MCF 10A (cell line): ENCODE measurements at places on chromosomes 11 and 22.

- H3K4me1 ChIP-seq: no peaks in the 10 kb centered on the region
- no peak overlapping the region for H3K4me3 ChIP-seq
- DNase-seq: no peak
- H3K27me3 ChIP-seq: no peaks in the 10 kb centered on the region
- H3K36me3 ChIP-seq: no peaks in the 10 kb centered on the region
Measured at GRCh38 chr22:49210606-49211005, 617.1 kb downstream of the BRD1 start.

GRCh38 chr22:20130319-20130718 lies 1.3 kb upstream of the ZDHHC8 start:
- H3K4me1 ChIP-seq: no peaks in the 10 kb centered on the region
- H3K36me3 ChIP-seq: peaks cover 23% of the 10 kb centered on the region
- peak; percentile 32 for DNase-seq
- peak overlapping the region; percentile 63 for H3K4me3 ChIP-seq

DNA sequence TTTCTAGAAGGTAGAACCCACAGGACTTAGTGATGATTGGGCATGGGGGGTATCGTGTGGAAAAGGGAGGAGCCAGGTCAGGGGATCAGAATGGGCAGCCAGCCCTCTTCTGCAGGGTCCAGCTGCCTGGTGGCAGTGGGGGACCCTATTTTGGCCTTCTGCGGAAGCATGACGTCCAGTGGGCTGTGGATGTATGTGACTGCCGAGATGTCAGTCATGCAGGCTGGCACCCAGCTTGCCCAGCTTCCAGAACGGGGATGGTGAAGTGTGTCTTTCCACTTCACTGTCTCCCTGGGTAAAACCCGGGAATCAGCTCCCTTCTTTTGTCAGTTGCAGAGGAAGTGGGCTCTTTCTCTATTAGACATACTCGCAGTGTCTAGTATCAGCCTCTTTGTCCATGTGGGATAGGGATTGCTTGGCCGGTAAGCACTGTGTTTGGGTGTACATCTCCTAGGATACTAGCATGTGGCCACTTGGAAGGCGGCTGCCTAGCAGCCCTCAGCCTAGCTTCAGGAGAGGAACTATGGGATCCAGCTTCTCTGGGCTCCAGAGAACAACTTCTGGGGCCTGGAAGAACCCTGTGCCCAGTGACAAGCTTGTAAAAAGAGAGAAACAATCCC lies 51.4 kb downstream of the GRIK4 start:
- peaks cover 9% of the 10 kb centered on the region for H3K4me1 ChIP-seq
- DNase-seq: no peak
- H3K36me3 ChIP-seq: no peaks in the 10 kb centered on the region
- peaks cover 11% of the 10 kb centered on the region for H3K27me3 ChIP-seq

DNA sequence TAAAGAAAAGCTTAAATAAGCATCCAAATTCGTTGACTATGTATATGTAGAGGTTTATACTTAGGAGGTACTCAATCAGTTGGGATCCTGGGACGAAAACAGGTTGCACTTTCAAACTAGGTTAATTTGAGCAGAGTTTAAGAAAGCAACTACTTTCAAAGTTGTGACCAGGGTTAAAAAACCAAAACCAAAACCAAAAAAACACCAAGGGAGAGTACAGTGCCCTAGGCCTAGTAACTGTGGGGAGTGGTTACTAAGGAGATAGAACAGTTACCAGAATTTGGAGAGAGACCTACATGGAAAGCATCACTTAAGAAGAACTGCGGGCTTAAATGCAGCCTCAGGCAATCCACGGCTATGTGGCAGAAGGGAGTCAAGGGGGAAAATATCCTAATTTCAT lies 148.3 kb downstream of the JRKL start:
- H3K4me3 ChIP-seq: no peak overlapping the region
- H3K36me3 ChIP-seq: no peaks in the 10 kb centered on the region
- H3K4me1 ChIP-seq: no peaks in the 10 kb centered on the region
- peaks cover 68% of the 10 kb centered on the region for H3K27me3 ChIP-seq
- no peak overlapping the region for H3K27ac ChIP-seq

DNA sequence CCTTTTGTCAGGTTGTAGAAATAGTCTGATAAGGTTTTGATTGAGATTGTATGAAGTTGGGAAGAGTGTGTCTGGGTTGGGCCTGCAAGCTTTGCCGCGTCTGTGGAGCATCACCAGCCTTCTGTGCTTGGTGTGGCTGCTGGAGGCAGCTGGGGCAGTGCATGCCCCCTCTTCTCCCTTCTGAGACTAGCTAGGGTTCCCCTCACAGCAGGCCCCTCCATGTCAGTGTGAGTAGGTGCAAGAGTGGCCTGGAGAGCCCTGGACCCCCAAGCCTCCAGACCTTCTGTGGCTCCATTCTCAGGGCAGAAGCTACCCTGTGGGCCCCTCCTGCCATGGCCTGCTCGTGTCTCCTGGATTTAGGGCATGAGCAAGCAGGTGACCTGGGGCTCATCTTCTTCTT lies 914.2 kb downstream of the TBC1D22A start:
- no peak for DNase-seq
- H3K4me1 ChIP-seq: no peaks in the 10 kb centered on the region
- H3K4me3 ChIP-seq: no peak overlapping the region
- no peak overlapping the region for H3K27ac ChIP-seq
- H3K36me3 ChIP-seq: no peaks in the 10 kb centered on the region
- peaks cover 12% of the 10 kb centered on the region for H3K27me3 ChIP-seq

- no peak overlapping the region for H3K4me3 ChIP-seq
- DNase-seq: peak; percentile 55
- peak overlapping the region; percentile 90 for H3K27ac ChIP-seq
- no peaks in the 10 kb centered on the region for H3K36me3 ChIP-seq
- peaks cover 18% of the 10 kb centered on the region for H3K4me1 ChIP-seq
- H3K27me3 ChIP-seq: no peaks in the 10 kb centered on the region
Measured at GRCh38 chr11:86117001-86117711, 48.3 kb upstream of the PICALM start.

DNA sequence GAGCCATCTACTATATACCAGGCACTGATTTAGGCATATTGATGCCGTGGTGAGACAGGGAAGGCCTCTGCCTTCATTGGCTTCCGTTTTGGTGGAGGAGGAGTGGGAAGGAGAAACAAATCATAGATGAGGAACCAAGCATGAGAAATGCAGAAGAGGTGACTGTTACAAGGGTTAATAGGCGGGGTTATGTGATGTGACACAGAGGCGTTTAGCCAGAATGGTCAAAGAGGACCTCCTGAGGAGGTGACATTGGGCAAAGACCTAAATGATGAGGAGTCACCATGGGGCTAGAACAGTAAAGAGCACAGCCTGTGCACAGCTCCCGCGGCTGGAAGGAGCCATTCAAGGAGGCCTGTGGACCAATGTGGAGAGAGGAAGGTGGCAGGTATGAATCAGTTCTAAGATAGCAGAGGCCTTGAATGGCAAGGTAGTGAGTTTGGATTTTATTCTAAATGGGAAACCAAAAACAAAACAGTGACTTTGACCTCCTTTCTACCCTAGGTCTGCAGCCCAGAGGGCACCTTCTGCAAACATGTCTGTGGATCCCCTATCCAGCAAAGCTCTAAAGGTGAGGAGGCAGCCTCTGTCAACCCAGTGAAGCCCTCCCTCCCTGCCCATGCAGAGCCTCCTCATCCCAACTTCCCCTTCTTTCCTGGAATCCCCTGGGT lies 11.7 kb downstream of the MAFF start:
- no peak overlapping the region for H3K27ac ChIP-seq
- H3K4me3 ChIP-seq: no peak overlapping the region
- no peaks in the 10 kb centered on the region for H3K27me3 ChIP-seq
- no peak for DNase-seq
- peaks cover 28% of the 10 kb centered on the region for H3K4me1 ChIP-seq

DNA sequence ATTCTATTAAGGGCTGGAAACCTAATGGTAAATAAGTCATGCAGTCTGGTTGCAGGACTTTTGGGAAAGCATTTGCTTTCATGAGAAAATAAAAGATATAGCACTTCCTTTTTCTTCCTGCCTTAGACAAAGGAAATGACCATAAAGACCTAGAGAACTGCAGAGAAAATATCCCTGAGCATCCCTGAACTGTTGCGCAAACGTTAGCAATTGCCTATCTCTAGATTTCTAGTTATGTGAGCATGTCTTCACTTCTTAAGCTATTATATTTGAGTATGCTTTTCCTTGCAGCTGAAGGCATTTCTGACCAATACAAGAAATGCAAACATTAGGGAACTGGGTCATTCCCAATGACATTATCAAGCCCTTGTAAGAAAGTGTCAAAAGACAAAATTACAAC lies 110.6 kb downstream of the KIF18A start:
- peaks cover 2% of the 10 kb centered on the region for H3K36me3 ChIP-seq
- no peak overlapping the region for H3K4me3 ChIP-seq

GRCh38 chr11:77144857-77145428 lies 16.9 kb downstream of the MYO7A start:
- no peaks in the 10 kb centered on the region for H3K36me3 ChIP-seq
- DNase-seq: no peak
- H3K27ac ChIP-seq: no peak overlapping the region
- H3K27me3 ChIP-seq: peaks cover 18% of the 10 kb centered on the region
- no peak overlapping the region for H3K4me3 ChIP-seq

GRCh38 chr11:75814363-75814676 lies 690 bp upstream of the UVRAG start:
- peaks cover 11% of the 10 kb centered on the region for H3K4me1 ChIP-seq
- H3K4me3 ChIP-seq: no peak overlapping the region
- no peak for DNase-seq
- H3K27me3 ChIP-seq: no peaks in the 10 kb centered on the region
- no peak overlapping the region for H3K27ac ChIP-seq
- H3K36me3 ChIP-seq: no peaks in the 10 kb centered on the region

DNA sequence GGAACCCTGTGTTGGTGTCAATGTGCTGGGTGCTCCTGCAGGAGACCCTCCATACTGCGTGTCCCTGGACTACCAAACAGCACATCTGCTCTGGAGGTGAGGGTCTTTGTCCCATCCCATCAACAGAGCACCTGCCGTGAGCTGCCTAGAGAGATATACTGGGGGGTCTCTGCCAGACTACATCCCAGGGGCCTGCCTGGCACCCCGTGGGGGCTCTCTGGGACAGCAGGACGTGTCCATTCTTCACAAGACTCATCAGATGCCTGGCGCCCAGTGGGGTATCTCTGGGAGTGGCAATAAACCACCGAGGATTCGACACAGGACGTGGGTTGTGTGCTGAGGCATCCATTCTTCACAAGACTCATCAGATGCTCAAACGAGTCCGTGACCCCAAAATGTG lies 42.7 kb downstream of the SHANK2 start:
- H3K36me3 ChIP-seq: no peaks in the 10 kb centered on the region
- H3K4me1 ChIP-seq: no peaks in the 10 kb centered on the region
- no peak overlapping the region for H3K27ac ChIP-seq
- DNase-seq: no peak
- no peak overlapping the region for H3K4me3 ChIP-seq

DNA sequence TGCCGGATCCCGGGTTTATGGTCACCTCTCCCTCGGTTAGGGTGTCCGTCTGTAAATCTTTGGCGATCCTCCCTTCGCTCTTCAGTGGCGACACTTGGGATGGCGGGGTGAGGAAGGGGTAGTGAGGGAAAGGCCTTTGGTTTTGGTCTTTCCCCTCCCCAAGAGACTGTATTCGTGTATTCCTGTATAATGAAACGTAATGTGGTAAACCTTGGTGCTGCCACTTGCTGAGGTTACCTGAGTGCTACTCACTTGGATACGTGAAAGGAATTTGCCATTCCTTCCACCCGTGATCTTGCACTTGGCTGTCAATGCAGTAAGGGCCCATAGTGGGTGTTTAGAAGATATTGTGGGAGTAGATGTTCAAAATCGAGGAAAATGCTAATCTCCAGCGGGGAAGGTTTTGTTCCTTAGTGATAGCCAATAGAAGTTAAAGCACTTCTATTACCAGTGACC lies 578 bp upstream of the NUP160 start:
- DNase-seq: no peak
- H3K27me3 ChIP-seq: no peaks in the 10 kb centered on the region

- H3K4me1 ChIP-seq: peaks cover 14% of the 10 kb centered on the region
- H3K27me3 ChIP-seq: no peaks in the 10 kb centered on the region
- peaks cover 7% of the 10 kb centered on the region for H3K36me3 ChIP-seq
- H3K4me3 ChIP-seq: peak within 1 kb of the TSS; percentile 94
- peak within 1 kb of the TSS; percentile 98 for H3K27ac ChIP-seq
Measured at GRCh38 chr22:35648066-35649025, at the start of gene APOL6. TSS of gene APOL6 (plus strand) at chr22:35648446. CDS start at chr22:35656426, 7,980 bp downstream.

GRCh38 chr22:45261407-45262088 lies 20.9 kb upstream of the KIAA0930 start:
- no peak overlapping the region for H3K4me3 ChIP-seq
- no peak overlapping the region for H3K27ac ChIP-seq
- peaks cover 8% of the 10 kb centered on the region for H3K4me1 ChIP-seq
- no peaks in the 10 kb centered on the region for H3K36me3 ChIP-seq
- DNase-seq: no peak
- no peaks in the 10 kb centered on the region for H3K27me3 ChIP-seq

DNA sequence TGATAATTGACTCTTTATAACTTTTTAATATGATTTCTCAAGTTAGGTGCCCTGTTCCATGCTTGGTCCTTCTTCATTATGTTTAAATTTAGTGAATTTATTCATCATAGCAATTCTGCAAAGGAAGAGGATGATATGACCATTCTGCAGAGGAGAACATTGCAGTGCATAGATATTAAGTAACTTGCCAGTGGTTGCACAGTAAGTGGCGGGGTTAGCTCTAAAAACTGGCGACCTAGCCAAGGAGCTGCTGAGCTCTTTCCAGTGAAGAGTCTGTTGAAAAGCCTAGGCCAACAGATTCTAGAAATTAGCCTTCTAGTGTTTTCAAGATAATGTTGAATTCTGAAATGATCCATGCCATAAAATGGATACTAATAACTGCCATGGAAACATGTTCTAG lies 4.6 kb downstream of the EWSR1 start:
- H3K36me3 ChIP-seq: peaks cover 91% of the 10 kb centered on the region
- no peak overlapping the region for H3K27ac ChIP-seq
- no peaks in the 10 kb centered on the region for H3K27me3 ChIP-seq
- H3K4me1 ChIP-seq: peaks cover 35% of the 10 kb centered on the region
- DNase-seq: no peak

DNA sequence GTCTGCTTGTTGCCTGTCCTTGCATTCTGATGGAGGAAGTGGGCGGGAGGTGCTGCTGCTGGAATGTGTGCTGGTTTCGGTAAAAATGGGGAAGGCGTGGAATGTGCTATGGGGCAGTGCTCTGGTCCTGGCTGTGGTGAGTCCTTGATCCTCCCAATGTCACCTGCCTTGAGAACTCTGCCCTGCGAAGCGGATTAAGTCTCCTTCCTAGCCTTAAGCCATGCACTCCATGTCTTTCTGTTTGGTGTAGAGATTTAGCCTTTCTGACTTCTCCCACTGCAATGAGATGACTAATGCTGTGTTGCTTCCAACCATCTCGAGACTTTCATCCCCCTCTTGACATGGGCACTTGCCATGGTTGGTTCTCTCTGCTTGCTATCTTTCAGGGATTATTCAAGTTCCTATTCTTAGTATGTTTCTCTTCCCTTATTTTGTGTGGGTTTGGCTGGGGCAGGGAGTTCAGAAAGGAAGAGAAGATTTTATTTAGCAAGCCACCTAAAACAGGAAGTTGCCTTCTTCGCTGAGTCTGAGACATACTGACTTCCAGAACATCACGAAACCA lies 687.9 kb downstream of the NTM start:
- H3K27me3 ChIP-seq: no peaks in the 10 kb centered on the region
- no peak overlapping the region for H3K4me3 ChIP-seq
- no peak overlapping the region for H3K27ac ChIP-seq
- H3K4me1 ChIP-seq: no peaks in the 10 kb centered on the region
- no peak for DNase-seq
